ENCODE measurements at places on chromosomes 16 and 17. TPM values are rescaled to one million over a fixed set of nuclear protein-coding genes. Genes with fewer than 3 reads are reported as not detected.

- DNase-seq = no peak
Observed at GRCh38 chr17:13413001-13413400, 188.7 kb downstream of the HS3ST3A1 start.

- DNase-seq = no peak
Observed at GRCh38 chr16:68506331-68507053, 32.6 kb upstream of the ZFP90 start.

DNA sequence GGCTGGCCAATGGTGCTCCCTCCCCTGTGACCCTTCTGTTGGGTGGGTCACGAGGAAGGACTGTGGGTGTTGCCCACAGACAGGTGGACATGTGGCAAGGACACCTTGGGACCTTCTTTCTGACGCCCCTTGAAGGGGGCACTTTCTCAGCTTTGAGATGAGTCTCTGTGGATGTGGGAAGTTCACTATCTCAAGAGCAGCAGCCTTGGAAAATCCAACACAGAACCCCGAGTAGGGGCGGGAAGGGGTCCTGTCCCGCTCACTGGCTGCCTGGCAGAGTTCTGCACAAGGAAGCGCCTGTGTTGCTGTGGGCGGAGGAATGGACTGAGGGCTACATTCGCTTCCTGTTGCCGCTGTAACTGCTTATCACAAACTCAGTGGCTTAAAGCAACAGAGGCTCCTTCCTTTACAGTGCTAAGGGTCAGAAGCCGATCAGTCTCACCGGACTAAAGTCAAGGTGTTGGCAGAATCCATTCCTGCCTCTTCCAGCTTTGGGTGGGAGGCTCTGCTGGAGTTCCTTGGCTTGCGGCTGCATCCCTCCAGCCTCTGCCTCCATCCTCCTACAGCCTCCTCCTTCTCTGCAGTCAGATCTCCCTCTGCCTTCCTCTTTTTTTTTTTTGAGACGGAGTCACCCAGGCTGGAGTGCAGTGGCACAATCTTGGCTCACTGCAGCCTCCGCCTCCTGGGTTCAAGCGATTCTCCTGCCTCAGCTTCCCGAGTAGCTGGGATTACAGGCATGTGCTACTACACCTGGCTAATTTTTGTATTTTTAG is 305.2 kb downstream of the SEC14L1 start:
- DNase-seq = no peak

- DNase-seq = no peak
Observed at GRCh38 chr16:85710732-85711131, 22.0 kb upstream of the GINS2 start.

The TNFRSF17 gene
- not detected for total RNA-seq
